ENCODE measurements at places on chromosomes 1 and 21.

DNA sequence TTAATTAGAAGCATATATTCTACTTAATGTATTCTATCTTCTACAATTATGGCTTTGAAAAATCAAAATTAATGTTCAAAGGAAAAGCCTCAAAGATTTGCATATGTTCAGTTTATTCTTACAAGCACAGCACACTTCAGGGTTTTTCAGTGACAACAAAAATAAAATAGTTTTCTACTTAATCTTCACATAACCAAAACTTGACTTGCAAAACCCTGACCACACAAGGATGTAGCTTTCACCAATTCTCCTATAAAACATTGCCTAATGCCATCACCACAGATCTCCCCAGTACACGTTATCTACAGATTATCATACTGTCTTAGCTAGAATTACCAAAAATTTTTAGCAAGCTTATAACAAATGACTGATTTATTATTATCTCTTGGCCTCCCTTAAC is 23.3 kb downstream of the LPAR3 start:
- DNase-seq: no peak

DNA sequence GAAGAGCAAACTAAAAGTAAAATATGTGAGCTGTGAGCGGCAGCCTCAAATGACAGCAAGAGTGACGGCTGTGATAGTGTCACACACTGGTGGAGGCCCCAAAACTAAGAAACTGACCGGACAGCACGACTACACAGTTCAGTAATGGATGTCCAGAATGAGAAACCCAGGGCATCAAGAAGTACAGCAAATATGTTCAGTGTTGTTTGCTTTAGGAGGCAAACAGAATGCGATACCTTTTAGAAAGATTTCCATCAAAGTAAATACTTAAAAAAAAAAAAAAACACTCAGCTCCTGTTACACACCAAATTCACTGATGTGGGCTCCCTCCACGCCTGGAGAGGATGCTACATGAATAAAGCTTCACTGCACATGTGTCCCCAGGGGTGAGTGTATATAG is 1.1 kb upstream of the PKP1 start:
- peak; percentile 86 for DNase-seq

GRCh38 chr1:57124170-57124569 is 158.4 kb upstream of the C8B start:
- no peak for DNase-seq

GRCh38 chr1:2224170-2224584 is 3.9 kb upstream of the SKI start:
- no peak for DNase-seq

Measured in LNCaP clone FGC (cell line).